AG10803 (cell line): ENCODE measurements at places on chromosomes 5 and 9.
A peak's percentile ranks its signal among the peaks of the same experiment; 100 is the strongest.

- DNase-seq, result no peak
Measured at GRCh38 chr9:124570942-124571666, 63.9 kb upstream of the NR5A1 start.

DNA sequence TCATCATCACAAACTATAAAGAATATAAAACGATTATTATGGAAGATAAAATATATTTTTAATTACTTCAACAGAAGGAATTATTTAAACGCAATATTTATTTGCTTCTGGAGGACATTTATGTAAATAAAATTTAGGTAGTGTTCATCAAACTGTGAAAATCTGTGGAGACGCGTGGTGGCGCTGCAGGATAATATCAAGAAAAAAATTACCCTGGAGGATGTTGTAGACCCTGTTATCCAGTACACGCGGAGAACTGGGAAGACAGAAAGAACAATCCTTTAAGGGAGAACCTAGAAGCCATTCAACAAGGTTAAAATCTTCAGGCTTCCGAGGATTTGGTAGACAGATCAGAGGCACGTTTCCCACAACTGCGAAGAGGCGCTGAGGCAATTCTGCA lies at the start of gene PCDHB12:
Gene PCDHB12, plus strand, starts transcription at position 242 of the 400 bp plus-strand sequence. CDS start 189 bp downstream, outside the sequence.
- DNase-seq, result no peak

- no peak for DNase-seq
Measured at GRCh38 chr9:114061830-114062474, 16.1 kb downstream of the AMBP start.

DNA sequence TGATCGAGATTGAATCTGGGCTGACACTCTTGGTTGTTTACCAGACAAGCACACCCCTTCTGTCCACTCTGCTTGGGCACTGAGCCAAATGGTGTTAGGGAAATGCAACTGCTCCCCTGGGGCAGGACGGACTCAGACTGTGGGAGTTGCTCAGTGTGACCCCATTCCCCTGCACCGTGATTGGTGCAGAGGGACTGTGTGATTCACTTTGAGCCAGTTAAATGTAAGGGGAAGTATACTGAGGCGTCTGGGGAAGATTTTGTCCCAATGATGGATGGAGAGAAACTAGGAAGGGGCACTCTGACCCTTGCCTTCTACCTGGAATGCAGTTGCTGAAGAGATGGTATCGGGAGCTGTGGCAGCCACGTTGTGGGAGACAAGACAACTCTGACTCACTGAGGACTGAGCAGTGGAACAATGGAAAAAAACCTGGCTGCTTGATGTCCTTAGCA lies 196.0 kb upstream of the ANKRD55 start:
- no peak for DNase-seq

GRCh38 chr5:160105686-160106360 lies 13.4 kb downstream of the PWWP2A start:
- peak; percentile 18 for DNase-seq

DNA sequence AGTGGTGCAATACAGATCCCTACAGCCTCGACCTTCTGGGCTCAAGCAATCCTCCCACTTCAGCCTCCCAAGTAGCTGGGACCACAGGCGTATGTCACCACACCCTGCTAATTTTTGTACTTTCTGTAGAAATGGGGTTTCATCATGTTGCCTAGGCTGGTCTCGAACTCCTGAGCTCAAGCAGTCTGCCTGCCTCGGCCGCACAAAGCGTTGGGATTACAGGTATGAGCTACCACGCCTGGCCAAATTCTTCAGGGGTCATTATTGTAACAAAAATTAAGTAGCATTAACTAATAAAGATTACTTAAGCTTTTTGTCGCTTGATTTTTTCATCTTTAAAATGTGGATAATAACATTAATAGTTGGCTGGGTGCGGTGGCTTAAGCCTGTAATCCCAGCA lies 195.3 kb upstream of the IER5L start:
- no peak for DNase-seq

DNA sequence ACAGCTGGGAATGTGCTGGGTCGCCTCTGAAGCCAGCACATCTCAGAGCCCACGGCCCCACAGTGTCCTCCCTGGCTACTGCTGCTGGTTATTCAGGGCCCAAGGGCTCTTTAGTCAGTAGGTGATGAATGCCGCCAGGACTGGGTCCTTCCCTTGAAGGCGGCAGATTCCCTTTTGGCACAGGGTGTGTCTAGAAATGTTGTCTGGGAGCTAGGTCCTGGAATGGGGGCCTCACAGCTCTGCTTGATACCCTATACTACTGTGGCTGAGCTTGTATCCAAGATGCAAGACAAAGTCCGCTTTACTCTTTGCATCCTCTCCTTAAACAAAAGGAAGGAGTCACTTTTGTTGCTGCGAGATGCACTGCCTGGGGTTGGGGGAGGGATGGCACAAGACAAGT lies 33.1 kb downstream of the MEGF9 start:
- DNase-seq, result no peak

DNA sequence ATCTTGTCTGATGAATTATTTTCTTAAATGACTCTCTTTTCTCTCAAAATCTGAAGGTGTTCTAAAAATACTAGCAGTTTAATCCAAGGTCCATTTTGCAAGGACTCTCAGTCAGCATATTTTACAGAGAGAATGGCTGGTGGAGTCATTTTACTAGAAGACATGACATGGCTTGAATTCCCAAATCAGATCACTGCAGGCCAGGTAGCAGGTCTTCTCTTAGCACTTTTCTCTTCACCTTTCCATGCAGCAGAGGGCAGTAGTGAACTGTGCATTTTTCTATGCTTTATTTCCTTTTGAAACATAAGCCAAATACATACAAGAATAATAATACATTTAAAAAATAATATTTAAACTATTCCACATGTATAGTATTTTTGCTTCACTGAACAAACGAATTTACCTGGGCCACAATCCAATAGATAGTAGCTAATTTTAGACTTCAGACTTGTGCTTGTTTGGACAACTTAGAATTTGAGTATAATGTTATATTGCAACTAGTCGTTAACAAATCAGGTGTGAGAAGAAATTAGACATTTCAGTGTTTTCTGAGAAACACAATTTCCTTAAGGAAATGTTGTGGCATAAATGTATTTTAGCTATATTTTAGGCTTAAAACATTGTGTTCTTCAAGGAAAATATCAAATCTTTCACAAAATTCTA lies 289.4 kb upstream of the DAB2 start:
- DNase-seq, result peak; percentile 64

- no peak for DNase-seq
Measured at GRCh38 chr9:126491949-126492348, 121.8 kb upstream of the LMX1B start.

DNA sequence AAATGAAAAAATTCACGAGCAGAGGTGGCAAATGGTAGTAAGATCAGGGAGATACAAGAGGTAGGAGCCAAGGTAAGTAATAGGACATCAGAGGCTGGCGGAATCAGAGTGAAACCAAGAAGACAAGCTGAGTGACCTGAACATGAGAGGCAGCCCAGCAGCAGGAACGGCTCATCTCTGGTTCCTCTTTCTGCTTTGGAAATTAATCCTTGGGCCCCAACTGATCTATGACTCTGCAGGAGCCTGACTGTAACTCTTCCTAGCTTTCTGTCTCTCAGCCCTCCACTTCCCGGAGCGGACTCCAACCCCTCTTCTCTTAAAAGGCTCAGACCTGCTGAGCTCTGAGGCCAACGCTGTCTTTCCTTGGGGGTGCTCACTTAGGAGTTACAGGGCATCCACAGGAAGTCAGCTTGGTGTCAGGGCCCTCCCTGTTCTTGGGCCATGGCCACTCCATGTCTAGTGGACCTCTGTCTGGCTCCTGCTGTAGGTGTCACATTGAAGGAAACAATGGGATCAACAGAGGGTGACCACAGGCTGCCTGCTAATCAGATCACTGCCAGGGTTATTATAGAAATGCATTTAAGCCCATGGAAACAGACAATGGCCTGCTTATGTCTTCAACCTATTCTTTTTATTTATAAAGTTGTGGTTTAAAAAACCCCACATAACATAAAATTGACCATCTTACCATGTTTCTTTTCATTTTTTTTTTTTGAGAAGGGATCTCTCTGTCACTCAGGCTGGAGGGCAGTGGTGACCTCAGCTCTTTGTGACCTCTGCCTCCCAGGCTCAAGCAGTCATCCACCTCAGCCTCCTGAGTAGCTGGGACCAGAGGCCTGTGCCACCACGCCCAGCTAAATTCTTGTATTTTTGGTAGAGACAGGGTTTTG lies 22.5 kb upstream of the SHB start:
- DNase-seq, result no peak

GRCh38 chr5:119071561-119071995 lies 691 bp downstream of the DMXL1 start:
- DNase-seq, result peak; percentile 16

DNA sequence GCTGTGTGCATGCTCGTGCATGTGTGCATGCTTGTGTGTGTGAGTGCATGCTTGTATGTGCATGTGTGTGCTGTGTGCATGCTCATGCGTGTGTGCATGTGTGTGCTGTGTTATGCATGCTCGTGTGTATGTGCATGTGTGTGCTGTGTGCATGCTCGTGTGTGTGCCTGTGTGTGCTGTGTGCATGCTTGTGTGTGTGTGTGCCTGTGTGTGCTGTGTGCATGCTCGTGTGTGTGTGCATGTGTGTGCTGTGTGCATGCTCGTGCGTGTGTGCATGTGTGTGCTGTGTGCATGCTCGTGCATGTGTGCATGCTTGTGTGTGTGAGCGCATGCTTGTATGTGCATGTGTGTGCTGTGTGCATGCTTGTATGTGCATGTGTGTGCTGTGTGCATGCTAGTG lies 30.3 kb upstream of the SH3PXD2B start:
- DNase-seq, result no peak

- peak; percentile 1 for DNase-seq
Measured at GRCh38 chr5:83800201-83800600, 79.5 kb upstream of the HAPLN1 start.

GRCh38 chr9:108845507-108845906 lies 10.3 kb downstream of the ACTL7B start:
- DNase-seq, result no peak

GRCh38 chr9:121317737-121318630 lies 50.0 kb downstream of the GSN start:
- DNase-seq, result no peak

GRCh38 chr5:62684310-62684709 lies 105.7 kb downstream of the LRRC70 start:
- DNase-seq, result no peak

GRCh38 chr5:151643388-151643787 lies 43.3 kb downstream of the SPARC start:
- no peak for DNase-seq

- DNase-seq, result no peak
Measured at GRCh38 chr9:101354143-101354764, 30.6 kb downstream of the BAAT start.

DNA sequence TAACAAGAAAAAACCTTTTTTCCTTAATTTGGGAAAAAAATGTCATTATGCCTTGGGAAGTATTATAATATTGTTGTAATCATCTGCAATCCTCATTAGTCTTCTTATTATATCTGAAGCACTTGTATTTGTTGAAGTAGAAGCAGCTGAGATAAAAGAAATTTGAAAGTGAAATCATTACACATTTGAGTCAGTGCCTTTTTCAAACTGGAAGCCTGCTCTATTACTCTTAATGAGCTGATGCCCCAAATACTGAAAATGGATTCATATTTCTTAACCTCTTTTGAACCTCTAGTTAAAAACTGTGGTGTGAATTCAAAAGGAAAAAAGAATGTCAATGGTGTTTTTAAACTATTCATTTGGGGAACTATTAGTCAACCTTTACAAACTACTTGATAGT lies 1027.7 kb downstream of the NR2F1-AS1 start:
- no peak for DNase-seq

DNA sequence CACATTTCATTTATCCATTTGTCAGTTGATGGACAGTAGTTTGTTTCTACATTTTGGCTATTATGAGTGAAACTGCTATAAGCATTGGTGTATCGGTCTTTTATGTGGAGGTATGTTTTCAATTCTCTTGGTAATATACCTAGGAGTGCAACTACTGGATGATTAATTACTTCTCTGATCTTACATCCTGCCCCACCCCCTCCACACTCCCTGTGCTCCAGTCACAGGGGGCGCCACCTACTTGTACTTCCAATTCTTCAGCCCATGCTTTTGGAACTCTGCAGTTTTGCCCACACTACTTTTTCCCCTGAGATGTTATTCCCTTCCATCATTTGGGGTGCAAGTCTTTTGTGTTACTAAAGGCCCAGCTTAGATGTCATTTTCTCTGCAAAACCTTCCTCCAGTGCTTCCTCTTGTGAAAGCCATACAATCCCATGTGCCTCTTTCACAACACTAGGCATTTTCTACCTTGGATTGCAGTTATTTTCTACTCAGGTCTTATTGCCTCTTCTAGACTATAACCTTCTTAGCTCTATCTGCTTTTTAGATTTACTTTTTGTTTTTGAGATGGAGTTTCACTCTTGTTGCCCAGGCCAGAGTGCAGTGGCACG lies 42.1 kb downstream of the SEC61B start:
- DNase-seq, result no peak

- DNase-seq, result no peak
Measured at GRCh38 chr5:155554500-155554899, 540.9 kb downstream of the KIF4B start.

DNA sequence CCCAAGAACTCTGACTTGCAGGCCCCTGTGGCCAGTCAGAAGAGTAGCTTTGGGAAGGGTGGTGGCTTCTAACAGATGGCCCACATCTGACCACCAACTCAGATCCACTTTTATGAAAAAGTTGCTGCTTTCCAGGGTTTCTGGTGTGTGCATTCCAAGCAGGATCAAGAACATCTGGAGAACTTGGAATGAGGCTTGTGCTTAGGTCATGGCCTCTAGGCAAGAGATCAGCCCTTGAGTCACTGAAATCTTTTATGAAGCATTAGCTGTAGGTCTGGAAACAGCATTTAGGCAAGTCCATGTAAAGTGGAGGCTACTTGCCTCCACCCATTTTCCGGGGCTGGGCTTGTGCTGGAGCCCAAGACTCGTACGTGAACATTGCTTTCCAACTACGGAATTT lies 433.3 kb downstream of the SH3GL2 start:
- DNase-seq, result no peak

- DNase-seq, result no peak
Measured at GRCh38 chr5:116564312-116564711, 10.3 kb downstream of the SEMA6A start.

DNA sequence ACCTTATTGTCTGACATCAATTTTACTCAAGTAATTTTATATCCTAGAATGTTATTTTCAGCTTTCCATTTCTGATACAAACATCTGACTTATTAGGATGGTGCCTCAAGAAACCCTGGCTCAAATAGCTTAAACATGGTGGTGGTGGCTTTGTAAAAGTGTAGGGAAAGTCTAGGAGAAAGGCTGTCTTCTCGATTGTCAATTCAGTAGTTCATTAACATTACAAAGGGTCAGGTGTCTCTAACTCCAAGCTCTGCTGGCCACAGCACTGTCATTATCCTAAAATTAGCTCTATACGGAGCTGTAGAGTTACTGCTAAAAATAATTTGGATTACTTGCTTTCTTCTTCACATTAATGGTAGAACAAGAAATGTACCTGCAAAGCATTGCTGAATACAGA lies 1360.1 kb upstream of the CDH6 start:
- no peak for DNase-seq

- no peak for DNase-seq
Measured at GRCh38 chr5:151569132-151570046, 21.7 kb downstream of the FAT2 start.

GRCh38 chr5:134249469-134250379 lies 23.9 kb upstream of the PPP2CA start:
- peak; percentile 30 for DNase-seq

GRCh38 chr9:87751868-87752267 lies 25.9 kb downstream of the CTSL start:
- no peak for DNase-seq
